NCI-H2029 (cell line): ENCODE measurements at places on chromosomes 12 and 14.

DNA sequence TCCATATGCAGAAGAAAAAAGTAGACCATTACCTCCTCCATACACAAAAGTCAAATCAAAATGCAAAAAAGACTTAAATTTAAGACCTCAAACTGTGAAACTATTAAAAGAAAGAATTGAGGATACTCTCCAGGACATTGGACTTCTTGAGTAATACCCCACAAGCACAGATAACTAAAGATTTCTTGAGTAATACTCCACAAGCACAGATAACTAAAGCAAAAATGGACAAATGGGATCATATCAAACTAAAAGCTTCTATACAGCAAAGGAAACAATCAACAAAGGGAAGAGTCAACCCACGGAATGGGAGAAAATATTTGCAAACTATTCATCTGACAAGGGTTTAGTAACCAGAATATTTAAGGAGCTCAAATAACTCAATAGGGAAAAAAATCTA lies 427.9 kb downstream of the CCDC91 start:
- no peak for DNase-seq

- no peak for DNase-seq
These were observed 65.9 kb upstream of the OTOGL start for GRCh38 chr12:80033448-80033847.

DNA sequence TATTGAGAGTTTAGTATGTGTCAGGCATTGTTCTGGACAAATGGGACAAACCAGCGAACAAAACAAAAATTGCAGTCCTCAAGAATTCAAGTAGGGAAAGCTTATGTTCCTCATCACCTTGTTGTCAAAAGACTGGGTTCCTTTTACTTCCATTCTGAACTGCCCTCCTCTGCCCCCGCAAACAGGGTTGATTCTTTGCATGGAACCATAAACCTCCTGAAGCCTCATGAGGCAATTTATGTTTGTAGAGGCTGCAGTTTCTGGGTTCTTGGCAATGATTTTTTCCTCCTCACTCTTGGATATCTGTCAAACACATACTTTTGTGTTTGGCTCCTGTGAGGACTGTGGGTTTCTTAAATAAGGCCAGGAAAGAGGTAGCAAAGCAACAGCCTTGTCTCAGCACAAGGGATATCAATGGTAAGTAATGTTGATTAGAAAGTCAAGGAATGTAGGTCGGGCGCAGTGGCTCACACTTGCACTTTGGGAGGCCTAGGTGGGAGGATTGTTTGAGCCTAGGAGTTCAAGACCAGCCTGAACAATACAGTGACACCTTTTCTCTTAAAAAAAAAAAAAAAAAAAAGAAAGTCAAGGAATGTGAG lies 13.9 kb downstream of the COPZ1 start:
- DNase-seq, result no peak

DNA sequence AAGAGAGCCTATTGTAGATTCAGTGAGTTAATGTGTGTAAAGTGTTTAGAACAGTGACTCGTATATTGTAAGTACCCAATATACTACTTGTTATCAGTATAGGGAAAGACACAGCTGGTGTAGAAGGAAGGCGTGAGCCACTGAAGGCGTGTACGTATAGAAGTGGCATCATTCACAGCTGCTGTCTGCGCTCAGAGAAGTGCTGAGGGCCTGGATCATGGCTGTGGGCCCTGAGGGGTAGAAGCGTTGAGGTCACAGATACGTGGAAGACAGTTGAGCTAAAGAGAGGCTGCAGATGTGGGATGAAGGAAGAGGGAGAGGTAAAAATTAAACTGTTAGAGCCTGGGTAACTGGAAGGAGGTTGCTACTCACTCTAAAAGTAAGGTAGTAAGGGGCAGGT lies 5.9 kb downstream of the C12orf75 start:
- DNase-seq, result no peak

DNA sequence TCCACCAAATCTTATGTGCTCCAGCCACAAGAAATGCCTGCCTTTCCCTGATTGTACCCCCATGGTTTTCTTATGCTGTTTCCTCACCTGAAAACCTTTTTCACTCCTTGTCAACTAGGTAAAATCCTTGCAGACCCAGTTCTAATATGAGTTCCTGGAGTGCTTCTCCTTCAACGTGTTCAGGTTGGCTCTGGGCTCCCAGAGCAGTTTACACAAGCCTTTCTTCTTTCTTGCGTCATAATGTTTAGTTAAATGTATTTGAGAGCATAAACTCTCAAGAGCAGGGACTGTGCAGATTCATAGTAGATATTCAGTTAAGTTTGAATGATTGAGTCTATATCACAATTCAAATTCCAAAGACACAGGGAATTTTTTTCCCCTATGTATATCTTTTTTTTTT lies 484.8 kb upstream of the CCDC196 start:
- no peak for DNase-seq

DNA sequence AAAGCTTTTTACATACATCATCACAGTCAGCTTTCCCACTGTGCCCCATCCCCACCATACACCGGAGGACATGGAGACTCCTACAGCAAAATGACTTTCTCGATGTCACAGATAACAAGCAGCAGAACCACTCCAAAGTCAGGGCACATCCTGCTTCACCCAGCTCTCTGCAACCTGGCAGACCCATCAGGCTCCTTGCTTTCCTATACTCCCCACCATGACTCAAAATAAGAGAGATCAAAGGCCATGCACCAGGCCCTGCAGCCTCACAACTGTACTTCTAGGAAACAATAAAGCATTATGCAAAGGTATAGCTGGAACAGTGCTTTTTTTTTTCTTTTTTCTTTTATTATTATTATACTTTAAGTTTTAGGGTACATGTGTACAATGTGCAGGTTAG lies 187.4 kb downstream of the DPF3 start:
- DNase-seq, result no peak

DNA sequence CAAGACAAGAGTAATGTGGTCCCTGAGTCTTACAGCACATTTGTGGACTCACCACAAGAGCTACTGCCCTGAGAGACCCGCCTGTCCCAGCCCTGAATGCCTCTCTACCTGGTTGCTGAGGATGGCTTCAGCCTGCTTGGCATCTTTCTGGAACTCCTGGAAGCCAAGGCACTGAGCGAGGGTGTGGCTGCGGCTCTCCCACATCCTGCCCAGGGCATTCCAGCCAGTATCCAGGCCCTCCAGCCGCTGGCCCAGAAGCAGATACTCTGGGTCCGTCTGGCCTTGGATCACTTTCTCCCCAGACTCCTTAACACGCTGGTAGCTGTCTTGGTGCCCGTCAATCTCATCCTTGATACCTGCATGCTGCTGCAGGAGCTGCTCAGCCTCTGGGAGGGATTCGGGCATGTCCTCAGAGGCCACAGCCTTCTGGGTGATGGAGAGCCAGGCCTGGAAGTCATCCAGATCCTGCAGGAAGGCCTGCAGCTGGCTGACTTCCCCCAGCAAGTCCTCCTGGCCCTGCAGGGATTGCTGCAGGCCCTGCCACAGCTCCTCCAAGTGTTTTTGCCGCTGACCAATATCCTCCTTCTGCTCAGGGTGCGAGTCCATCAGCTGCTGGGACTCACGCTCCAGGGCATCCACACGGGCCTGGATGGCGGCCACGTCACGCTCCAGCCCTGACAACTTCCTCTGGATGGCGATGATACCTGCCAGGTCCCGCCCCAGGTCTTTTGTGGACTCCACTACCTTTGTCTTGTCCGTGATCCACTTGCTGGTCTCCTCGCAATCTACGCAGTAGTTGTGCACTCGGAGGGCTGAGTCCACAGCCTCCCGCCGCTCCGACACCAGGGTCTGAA lies 82.3 kb downstream of the PLEKHG3 start:
- DNase-seq, result no peak

- no peak for DNase-seq
These were observed 3.5 kb upstream of the RHOJ start for GRCh38 chr14:63200767-63201166.

DNA sequence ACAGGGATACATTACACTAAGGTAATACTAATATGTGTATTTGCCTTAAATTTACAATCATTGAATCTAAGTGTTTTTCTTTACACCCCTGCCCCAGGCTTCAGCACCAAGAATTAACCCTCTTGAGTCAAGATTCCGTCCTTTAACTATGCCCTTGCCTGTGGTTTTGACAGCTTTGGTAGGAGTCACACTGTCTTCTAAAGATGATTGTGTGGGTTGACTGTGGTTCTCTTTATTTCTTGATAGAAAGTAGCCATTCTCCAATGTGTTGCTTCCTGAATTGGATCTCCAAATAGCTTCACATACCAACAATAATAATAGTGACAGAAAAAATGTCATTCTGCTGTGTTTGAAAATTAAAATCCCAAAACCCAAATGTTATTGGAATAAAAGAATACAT lies 3.6 kb downstream of the CLEC7A start:
- DNase-seq, result no peak

DNA sequence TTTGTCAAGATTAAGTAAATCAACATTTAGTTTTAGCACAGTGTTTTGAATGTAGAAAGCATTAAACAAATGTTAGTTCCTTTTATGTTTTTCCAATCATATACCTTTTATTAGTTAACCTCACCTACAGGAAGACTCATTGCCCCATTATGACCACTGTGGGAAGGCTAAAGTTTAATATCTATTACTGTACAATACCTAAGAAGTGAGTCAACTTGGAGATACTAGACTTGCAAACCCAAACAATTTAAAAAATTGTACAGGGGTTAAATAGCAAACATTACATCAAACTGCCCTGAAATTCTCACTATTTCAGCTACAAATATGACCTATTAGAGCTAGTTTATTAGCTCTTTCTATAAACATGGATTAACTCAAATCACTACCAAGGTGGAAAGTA lies 8.6 kb upstream of the G2E3 start:
- DNase-seq, result no peak

GRCh38 chr12:66832997-66833396 lies 154.1 kb upstream of the GRIP1 start:
- no peak for DNase-seq

DNA sequence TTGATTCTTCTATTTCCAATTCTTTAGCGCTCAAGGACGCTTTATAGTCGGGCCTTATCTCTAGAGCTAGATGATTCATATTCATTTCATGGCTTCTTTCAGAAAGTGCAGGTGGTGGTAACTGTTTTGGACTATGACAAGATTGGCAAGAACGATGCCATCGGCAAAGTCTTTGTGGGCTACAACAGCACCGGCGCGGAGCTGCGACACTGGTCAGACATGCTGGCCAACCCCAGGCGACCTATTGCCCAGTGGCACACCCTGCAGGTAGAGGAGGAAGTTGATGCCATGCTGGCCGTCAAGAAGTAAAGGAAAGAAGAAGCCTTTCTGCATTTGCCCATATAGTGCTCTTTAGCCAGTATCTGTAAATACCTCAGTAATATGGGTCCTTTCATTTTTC lies 241.9 kb downstream of the PAWR start:
- no peak for DNase-seq

GRCh38 chr12:29163146-29163545 lies 14.1 kb downstream of the FAR2 start:
- no peak for DNase-seq

DNA sequence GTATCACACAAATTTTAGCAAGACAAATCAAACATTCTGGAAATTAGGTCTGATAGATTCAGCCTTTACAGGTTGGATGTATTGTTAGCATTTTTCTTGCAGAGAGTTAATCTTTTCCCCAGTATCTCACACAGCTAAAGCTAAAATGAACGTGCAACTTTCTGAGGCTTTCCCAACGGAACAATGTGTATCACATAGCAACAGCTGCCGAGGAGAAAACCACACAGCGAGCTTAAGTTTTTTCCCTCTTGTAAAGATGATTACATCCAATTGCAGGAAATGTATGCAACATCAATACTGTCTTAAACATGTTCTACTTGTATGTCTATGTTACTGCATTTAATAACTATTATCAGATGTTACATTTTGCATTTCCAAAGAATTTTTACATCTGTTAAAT lies 182.2 kb downstream of the CCDC59 start:
- DNase-seq, result no peak

DNA sequence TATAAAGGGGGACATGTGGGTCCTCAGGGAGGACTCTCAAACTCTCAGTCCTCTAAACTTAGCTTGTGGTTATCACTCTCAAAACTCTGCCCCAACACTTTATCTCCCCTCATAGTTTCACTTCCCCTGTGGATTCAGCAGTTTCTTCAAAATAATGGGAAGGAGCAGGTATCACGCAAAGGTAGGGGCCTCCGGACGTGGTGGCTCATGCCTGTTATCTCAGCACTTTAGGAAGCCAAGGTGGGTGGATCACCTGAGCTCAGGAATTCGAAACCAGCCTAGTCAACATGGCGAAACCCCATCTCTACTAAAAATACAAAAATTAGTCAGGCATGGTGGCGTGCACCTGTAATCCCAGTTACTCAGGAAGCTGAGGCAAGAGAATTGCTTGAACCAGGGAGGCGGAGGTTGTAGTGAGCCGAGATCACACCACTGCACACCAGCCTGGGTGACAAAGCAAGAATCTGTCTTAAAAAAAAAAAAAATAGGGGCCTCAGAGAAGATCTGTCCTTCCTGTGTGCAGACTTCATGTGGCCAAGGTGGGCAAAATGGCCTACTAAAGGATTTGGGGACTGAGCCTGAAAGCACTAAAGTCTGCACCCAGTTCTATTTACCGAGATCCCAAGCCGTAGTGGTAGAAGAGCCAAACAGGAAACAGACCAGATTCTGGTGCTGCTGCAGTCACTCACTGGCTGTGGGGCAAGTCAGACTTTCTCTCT lies 6.4 kb downstream of the ITGB7 start:
- no peak for DNase-seq

GRCh38 chr12:50192908-50193307 lies 25.7 kb upstream of the CERS5 start:
- DNase-seq, result no peak

GRCh38 chr12:109105176-109105575 lies 7.8 kb downstream of the UNG start:
- no peak for DNase-seq

DNA sequence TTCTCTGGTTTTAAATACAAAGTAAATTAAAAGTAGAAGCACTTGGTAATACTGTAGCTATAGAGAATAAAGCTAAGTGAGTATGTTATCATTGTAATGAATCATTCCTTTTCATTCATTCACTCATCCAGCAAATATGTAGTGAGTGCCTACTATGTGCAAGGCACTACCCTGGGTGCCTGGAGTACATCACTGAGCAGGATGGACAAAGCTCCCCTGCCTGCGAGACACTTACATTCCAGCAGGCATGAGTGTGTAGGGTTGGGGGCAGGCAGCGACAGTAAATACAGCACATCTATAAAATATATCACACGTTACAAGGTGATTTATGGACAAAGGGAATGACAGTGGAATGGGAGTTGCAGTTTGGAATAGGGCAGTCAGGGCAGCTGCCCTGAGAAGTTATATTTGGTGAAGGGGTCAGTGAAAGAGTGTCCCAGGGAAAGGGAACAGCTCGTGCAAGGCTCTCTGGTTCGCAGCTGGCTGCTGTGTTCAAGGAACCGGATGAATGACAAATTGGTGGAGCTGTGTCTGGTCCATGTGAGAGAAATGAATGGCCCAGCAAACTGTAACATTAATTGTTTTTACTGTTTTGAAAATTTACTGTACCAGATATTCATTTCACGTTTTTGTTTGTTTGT lies 159.6 kb downstream of the CRADD start:
- no peak for DNase-seq

- no peak for DNase-seq
These were observed 165.0 kb downstream of the SRGAP1 start for GRCh38 chr12:64009321-64010068.

DNA sequence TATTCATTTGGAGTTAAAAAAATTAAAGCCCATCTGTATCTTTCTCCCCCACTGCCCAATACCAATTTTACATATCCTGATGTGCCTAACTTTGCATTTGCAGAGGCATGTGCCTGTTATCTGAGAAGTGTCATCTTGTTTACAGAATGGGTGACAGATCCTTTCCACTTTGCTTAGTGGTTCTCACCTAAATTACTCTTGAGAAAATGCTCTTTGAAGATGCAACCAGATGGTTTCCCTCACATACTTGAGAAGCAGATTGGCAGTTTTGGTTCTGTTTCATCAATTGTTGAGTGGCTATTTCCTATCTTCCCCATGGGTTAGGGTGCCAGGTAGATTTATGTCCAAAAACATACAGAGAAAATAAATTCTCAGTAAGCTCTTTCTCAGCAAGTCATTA lies 1051.4 kb upstream of the ATXN7L3B start:
- DNase-seq, result no peak
